ENCODE measurements at places on chromosomes 12 and 14. TPM values are rescaled to one million over a fixed set of nuclear protein-coding genes. Genes with fewer than 3 reads are reported as not detected.

- H3K4me1 ChIP-seq = no peaks in the 10 kb centered on the region
- H3K4me3 ChIP-seq = no peak overlapping the region
- no peak overlapping the region for H3K27ac ChIP-seq
- no peaks in the 10 kb centered on the region for H3K36me3 ChIP-seq
- no peak for DNase-seq
- H3K27me3 ChIP-seq = no peaks in the 10 kb centered on the region
Observed at GRCh38 chr12:74129702-74130101, 407.9 kb upstream of the ATXN7L3B start.

The SYNDIG1L gene
- not detected for total RNA-seq

DNA sequence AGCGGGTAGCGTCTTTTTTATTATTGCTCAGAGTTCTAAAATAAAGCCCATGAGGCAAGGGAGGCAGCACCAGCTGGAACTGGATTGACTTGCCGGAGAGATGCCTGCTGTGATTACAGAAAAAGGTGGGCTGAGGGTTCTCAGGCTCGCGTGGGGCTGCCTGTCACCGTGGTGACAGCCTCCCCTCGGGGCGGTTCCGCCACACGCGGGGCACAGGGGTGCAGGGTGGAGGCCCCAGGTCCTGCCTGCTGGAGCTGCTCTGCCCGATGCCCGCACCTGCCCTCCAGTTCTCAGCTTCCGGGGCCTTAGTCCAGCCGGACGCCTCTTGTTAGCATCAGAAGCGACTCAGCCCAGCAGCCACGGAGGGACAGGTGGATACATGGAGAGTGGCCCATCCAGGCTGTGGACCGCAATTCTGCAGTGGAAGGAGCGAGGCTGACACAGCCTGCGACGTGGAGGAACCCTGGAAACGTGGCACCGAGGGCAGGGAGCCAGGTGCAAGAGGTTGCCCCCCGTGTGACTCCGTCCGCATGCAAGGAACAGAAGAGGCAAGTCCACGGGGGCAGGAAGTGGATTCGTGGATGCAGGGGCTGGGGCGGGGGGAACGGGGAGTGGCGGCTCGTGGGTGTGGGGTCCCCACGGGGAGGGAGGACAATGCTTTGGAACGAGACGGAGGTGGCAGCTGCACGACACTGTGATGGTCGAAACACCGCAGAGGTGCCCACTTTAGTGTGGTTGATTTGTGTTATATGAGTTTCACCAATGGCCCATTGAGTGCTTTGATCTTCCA lies 79.5 kb downstream of the GALNT9 start:
- no peak for DNase-seq
- no peak overlapping the region for H3K27ac ChIP-seq
- no peak overlapping the region for H3K4me3 ChIP-seq
- no peaks in the 10 kb centered on the region for H3K27me3 ChIP-seq
- no peaks in the 10 kb centered on the region for H3K4me1 ChIP-seq

- DNase-seq = no peak
- H3K27me3 ChIP-seq = no peaks in the 10 kb centered on the region
- H3K36me3 ChIP-seq = no peaks in the 10 kb centered on the region
- no peaks in the 10 kb centered on the region for H3K4me1 ChIP-seq
Observed at GRCh38 chr12:56375598-56376434, 13.2 kb upstream of the APOF start.

- no peak overlapping the region for H3K27ac ChIP-seq
- H3K4me3 ChIP-seq = no peak overlapping the region
- no peak for DNase-seq
Observed at GRCh38 chr12:119384340-119384739, 49.8 kb downstream of the CCDC60 start.

The CMKLR1 gene
- 4.7 TPM for total RNA-seq

DNA sequence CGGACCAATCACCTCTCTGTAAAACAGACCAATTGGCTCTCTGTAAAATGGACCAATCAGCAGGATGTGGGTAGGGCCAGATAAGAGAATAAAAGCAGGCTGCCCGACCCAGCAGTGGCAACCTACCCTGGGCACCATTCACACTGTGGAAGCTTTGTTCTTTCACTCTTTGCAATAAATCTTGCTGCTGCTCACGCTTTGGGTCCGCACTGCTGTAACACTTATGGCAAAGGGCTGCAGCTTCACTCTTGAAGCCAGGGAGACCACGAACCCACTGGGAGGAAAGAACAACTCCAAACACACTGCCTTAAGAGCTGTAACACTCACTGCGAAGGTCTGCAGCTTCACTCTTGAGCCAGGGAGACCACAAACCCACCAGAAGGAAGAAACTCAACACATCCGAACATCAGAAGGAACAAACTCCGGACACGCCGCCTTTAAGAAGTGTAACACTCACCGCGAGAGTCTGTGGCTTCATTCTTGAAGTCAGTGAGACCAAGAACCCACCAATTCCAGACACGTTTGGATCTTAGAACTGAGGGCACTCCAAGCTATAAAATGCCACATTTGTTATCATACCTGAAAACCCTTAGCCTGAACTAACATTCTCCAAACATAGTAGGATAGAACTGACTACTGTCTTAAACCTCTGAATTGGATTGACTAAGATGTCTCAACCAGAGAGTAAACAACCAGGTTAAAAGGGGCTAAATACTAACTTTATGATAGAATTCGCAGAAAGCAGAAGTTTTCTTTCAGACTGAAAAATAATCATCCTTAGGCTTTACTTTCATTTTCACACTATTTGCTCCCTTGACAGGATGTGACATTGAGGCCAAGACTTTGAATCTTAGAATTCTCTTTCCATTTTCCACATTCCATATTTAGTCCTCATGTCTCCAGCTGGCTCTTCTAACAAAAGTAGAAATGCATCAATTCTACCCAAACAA lies 33.6 kb downstream of the CDKL1 start:
- peak overlapping the region; percentile 37 for H3K4me3 ChIP-seq
- H3K4me1 ChIP-seq = peaks cover 13% of the 10 kb centered on the region
- DNase-seq = no peak

DNA sequence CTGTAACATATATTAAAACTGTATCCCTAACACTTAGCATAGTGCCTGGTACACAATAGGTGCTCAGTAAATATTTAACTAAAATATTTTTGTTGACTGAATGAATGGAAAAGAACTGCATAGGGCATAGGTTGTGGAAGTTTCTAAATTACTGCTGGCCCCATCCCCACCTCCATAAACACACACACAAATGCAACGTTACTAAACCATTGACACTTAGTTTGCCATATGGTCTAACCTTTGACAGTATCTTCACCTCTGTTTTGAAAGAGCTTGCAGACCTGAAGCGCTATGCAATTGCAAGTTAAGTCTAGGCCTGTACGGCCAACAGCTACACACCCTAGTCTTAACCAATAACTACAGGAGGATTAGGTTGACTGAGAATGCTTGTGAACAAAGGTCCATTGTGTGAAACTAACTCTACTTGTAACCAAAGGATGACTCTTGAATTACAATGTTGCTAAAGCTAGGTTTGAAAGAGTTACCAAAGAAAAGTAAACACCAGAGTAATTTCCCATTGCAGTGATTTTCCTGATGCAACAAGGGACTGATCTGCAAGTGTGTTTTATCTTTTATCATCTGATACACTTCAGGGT lies 924 bp upstream of the MANSC1 start:
- H3K27ac ChIP-seq = no peak overlapping the region
- no peak for DNase-seq
- H3K27me3 ChIP-seq = no peaks in the 10 kb centered on the region
- peaks cover 13% of the 10 kb centered on the region for H3K4me1 ChIP-seq
- no peaks in the 10 kb centered on the region for H3K36me3 ChIP-seq

- peaks cover 9% of the 10 kb centered on the region for H3K4me1 ChIP-seq
- no peak overlapping the region for H3K27ac ChIP-seq
- H3K36me3 ChIP-seq = no peaks in the 10 kb centered on the region
- no peak for DNase-seq
Observed at GRCh38 chr12:67726868-67727267, 78.3 kb downstream of the DYRK2 start.

DNA sequence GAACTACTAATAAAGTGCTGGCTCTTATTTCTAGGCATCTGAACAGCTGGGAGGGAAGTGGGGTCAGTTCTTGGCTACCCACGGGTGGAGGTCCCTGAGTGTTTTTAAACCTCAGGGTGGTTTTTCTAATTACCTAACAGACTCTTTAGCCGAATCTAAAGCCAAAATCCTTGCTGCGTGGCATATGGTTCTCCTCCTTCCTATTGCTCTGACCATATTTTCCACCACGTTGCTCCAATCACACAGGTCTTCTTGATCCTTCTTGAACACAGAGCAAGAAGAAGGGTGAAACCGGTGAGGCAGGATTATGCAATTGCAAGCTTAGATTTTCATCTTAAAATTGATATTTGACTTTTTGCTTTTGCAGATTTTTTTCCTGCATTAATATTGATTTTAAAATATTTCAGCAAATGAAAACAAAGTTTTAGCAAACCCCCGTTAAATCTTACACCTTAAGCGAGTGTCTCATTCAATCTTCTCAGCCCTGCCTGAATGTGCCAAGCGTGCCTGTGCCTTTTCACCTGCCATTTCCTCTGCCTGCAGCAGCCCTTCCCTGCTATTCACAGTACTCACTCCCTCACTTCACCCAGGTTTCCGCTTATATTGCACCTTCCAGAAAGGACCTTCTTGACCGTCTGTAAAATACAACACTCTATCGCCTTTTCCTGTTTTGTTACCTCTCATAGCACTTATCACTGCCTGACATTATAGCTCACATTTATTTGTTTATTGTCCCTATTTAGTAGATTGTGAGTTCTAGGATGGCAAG lies 506.0 kb downstream of the DIO2 start:
- H3K4me3 ChIP-seq = no peak overlapping the region
- H3K27ac ChIP-seq = no peak overlapping the region
- no peaks in the 10 kb centered on the region for H3K36me3 ChIP-seq
- no peak for DNase-seq
- peaks cover 2% of the 10 kb centered on the region for H3K27me3 ChIP-seq

GRCh38 chr12:120402217-120402616 lies 33.3 kb upstream of the MSI1 start:
- no peak overlapping the region for H3K4me3 ChIP-seq
- H3K27ac ChIP-seq = no peak overlapping the region
- peaks cover 6% of the 10 kb centered on the region for H3K4me1 ChIP-seq
- H3K36me3 ChIP-seq = no peaks in the 10 kb centered on the region
- no peak for DNase-seq

DNA sequence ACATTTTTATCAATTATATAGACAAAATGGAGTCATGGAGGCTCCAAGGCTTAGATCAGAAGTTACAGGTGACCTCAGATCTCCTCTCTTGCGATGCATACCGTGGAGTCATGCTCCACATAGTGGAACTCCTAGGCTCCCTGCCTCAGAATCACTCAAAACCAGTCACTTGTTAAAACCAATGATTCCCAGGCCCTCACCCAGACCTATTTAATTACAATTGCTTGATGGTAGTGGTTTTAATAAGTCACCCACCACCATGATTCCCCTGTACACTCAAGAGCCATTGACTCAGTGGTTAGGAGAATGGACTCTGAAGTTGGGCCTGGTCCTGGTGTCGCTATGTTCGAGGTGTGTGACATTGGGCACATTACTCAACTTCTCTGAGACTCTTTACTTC lies 26.9 kb downstream of the IFNG-AS1 start:
- no peak overlapping the region for H3K4me3 ChIP-seq
- H3K36me3 ChIP-seq = no peaks in the 10 kb centered on the region
- H3K27ac ChIP-seq = no peak overlapping the region
- DNase-seq = no peak

- H3K36me3 ChIP-seq = no peaks in the 10 kb centered on the region
- H3K4me1 ChIP-seq = peaks cover 3% of the 10 kb centered on the region
- no peak overlapping the region for H3K27ac ChIP-seq
- no peak for DNase-seq
- no peaks in the 10 kb centered on the region for H3K27me3 ChIP-seq
Observed at GRCh38 chr12:107593713-107594381, 91.8 kb upstream of the PWP1 start.

DNA sequence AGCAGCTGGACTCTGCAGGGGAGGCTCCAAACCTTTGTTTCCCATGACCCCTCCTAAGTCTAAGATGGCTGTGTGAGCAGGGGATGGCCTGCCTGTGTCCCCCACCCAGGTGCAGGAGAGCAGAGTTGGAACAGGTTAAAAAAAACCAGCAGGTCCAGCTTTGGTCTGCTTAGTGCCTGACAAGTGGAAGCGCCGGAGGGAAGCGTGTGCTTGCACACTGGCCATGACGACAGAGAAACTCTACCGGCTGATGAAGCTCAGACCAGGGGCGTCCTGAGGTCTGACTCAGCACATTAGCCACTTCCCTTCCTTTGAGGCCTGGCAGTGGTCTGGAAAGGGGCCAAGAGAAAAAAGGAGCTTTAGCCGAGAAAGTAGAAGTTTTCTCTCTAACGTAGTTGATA lies 280.1 kb downstream of the VRK1 start:
- peaks cover 40% of the 10 kb centered on the region for H3K27me3 ChIP-seq
- H3K4me1 ChIP-seq = no peaks in the 10 kb centered on the region
- H3K27ac ChIP-seq = no peak overlapping the region
- no peaks in the 10 kb centered on the region for H3K36me3 ChIP-seq
- peak; percentile 13 for DNase-seq

The ACSM4 gene
- total RNA-seq = not detected

DNA sequence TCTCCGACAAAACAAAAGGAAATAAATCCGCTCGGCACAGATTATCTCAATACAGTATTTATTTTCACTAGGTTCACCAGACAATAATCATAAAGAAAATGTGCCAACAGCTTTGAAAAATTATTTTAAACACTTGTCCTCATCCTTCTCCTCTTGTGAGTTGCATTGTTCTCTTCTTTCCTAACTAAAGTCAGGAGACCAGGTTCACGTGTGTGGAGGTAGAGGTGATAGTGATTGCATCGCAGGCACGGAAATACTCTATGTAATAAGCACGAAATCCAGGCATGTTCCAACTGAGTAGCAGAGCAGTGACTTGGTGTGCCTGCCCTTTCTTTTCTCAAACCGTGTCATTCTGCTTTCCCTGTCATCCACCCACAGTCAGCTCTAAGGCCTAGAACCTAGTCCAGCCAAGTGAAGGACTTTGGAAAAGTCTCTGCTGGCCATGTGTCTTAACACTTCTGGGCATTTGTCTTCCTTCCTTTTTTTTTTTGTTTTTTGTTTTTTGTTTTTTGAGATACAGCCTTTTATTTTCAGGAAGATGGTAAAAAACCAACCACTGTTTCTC lies 939 bp upstream of the SEL1L start:
- peak overlapping the region; percentile 68 for H3K27ac ChIP-seq
- peak overlapping the region; percentile 95 for H3K4me3 ChIP-seq
- H3K36me3 ChIP-seq = no peaks in the 10 kb centered on the region
- H3K4me1 ChIP-seq = peaks cover 31% of the 10 kb centered on the region
- H3K27me3 ChIP-seq = no peaks in the 10 kb centered on the region

The ZC2HC1C gene
- 4.6 TPM for total RNA-seq

- no peak for DNase-seq
- H3K27ac ChIP-seq = no peak overlapping the region
Observed at GRCh38 chr14:72523424-72524294, 370.2 kb downstream of the DPF3 start.

The IFT43 gene
- 43.8 TPM for total RNA-seq

GRCh38 chr14:95828649-95829265 lies 47.9 kb upstream of the TUNAR start:
- H3K36me3 ChIP-seq = no peaks in the 10 kb centered on the region
- H3K4me1 ChIP-seq = no peaks in the 10 kb centered on the region
- no peak overlapping the region for H3K27ac ChIP-seq
- no peak overlapping the region for H3K4me3 ChIP-seq
- DNase-seq = no peak
- no peaks in the 10 kb centered on the region for H3K27me3 ChIP-seq

The RNASE7 gene
- total RNA-seq = not detected

- H3K4me3 ChIP-seq = no peak overlapping the region
- H3K27me3 ChIP-seq = no peaks in the 10 kb centered on the region
- H3K4me1 ChIP-seq = peaks cover 13% of the 10 kb centered on the region
- no peaks in the 10 kb centered on the region for H3K36me3 ChIP-seq
- peak overlapping the region; percentile 5 for H3K27ac ChIP-seq
Observed at GRCh38 chr12:75974323-75975187, 57.0 kb downstream of the PHLDA1 start.

GRCh38 chr14:79175671-79176070 lies 1005.5 kb downstream of the NRXN3 start:
- DNase-seq = no peak
- H3K4me1 ChIP-seq = no peaks in the 10 kb centered on the region
- no peak overlapping the region for H3K27ac ChIP-seq
- H3K4me3 ChIP-seq = no peak overlapping the region
